ENCODE measurements at places on chromosomes 2 and 18. TPM values are rescaled to one million over a fixed set of nuclear protein-coding genes. Genes with fewer than 3 reads are reported as not detected.

DNA sequence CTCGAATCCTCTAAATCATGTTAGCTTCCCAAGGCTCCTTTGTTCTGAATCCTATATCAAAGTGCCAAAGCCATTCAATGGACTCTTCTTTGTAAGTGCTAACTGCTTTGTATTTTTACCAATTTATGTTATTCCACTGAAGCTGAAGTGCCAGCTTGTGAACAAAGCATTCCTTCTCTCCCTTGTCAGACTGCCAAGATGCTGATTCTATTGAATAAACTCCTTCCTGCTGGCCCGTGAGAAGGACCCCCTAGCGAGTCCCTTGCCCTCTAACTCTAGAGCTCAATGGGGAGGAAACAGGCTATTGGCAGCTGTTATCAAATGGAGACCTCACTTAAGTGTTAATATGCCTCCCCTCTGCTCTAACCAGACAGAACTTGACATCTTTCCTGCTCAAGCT is 1097.9 kb upstream of the CNTNAP5 start:
- DNase-seq, result no peak

Gene RIT2
- total RNA-seq, result not detected

DNA sequence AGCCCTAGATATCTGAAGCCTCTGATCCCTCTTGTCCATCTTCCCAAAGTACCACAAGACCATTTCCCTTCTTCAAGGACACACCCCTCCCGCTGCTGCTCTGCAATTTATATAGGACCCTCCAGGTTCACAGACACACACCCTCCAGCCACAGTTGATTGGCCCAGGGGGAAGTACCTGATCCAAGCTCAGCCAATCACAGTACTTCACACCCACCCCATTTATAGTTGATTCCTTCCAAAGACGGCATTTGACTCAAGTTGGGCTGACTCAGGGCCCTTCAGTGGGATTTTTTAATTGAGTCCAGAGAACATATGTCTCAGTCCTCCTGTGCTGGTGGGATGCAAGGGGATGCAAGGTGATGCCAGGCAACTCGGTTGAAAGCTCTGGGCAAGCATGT is 59.2 kb downstream of the GYPC start:
- no peak for DNase-seq

Gene CASP8
- total RNA-seq, result 32.1 TPM

Gene MYCN
- total RNA-seq, result 46.6 TPM

DNA sequence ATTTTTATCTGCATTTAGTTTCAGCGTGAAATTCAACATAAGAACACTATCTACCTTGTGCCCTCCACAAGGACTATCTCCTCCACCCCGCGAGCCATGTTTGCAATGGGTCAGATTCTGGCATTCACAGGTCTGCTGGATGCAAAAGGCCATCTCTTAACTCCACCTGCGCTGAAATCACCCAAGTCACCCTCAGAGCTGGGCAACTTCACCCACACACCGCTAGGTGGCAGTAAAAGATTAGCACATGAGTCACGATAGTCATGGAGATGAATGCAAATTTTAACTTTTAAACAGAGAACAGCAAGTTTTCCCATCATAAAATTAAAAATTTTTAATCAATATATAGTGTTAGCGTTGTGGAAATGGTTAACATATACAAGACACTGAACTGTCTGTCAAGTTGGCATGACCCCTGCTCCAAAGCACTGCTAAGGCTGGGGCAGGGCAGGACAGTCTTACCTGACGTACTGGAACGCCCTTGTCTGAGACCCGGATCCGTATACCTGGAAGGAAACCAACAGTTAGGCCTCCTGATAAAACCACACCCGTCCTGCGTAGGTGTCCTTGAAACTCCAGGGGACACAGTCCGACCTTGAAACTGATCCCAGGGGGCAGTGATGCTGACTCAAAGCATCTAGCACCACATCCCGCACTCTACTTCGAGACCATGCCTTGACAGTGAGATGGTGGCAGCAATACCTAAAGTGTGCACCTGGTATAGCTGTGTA is 89.6 kb downstream of the UXS1 start:
- DNase-seq, result peak; percentile 77

DNA sequence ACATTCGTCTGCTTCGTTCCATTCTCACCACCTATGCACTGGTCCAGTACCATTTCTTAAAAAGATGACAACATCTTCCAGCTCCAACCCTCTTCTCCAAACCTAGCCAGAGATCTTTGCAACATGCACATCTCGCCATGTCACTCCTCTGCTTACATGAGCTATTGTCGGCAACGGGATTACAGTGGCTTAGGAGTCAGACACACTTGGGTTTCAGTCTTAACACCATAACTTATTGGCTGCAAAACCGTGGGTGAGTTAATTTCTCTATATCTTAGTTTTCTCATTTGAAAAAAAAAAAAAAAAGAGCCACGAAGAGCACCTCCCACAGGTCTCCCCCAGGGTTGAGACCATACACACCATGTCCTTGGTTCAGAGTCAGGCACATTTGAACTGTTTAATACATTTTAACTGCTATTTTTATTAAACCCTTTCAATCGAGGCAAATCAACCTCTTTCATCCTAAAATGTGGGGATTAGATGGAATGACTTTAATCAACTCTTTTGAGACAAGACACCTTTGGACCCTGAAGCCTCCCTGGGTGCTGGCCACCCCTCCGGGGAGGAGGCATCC is 889 bp downstream of the ANKRD29 start:
- no peak for DNase-seq

GRCh38 chr2:159045545-159046454 is 77.4 kb downstream of the TANC1 start:
- DNase-seq, result no peak

DNA sequence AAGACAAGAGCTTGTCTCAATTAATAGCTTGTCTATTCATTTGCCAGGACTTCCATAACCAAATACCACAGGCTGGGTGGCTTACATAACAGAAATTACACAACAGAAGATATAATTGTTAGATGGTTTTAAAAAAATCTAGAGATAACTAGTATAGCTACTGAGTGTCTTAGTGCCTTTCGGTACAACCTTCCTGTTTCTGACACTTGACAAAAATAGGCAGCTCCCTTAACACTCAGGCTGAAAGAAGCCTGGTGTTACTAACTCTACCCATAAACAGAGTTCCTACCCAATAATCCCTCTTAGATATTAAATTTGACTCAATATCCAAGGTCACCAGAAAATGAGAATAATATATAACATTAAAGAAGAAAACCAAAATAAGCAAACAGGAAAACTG is 129.7 kb downstream of the BARD1 start:
- no peak for DNase-seq

Measured in Caco-2 (cell line).